ENCODE measurements at places on chromosomes 3 and 15. TPM values are rescaled to one million over a fixed set of nuclear protein-coding genes. Genes with fewer than 3 reads are reported as not detected.

GRCh38 chr3:161557445-161558150, 61.0 kb downstream of the OTOL1 start:
- DNase-seq = no peak

DNA sequence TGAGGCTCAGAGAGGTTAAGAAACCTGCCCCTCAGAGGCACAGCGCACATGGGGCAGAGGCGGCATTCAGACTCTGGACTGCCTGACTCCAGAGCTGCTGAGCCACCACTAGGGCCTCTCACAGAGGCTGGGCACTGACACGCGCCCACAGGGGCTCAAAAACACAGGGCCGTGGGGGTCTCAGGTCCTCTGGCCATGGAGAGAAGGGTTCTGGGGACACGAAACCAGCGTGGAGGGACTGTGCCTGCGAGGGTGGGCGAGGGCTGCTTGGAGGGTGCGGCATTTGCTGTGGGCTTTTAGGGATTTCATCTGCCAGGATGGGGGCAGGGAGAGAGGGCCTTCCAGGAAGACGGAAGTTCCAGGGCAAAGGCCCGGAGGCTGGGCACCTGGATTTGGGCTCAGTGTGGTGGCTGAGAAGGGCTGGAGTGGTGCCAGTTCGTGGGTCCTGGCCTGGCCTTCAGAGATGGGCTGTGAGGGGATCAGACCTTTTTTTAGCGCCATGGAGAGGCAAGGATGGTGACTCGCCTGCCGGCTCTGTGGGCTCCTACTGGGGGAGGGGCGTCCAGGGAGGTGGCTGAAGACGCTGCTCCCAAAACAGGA, 69.6 kb downstream of the EFCAB12 start:
- DNase-seq = no peak

- DNase-seq = no peak
Observed at GRCh38 chr15:85141726-85142125, 160.1 kb downstream of the PDE8A start.

DNA sequence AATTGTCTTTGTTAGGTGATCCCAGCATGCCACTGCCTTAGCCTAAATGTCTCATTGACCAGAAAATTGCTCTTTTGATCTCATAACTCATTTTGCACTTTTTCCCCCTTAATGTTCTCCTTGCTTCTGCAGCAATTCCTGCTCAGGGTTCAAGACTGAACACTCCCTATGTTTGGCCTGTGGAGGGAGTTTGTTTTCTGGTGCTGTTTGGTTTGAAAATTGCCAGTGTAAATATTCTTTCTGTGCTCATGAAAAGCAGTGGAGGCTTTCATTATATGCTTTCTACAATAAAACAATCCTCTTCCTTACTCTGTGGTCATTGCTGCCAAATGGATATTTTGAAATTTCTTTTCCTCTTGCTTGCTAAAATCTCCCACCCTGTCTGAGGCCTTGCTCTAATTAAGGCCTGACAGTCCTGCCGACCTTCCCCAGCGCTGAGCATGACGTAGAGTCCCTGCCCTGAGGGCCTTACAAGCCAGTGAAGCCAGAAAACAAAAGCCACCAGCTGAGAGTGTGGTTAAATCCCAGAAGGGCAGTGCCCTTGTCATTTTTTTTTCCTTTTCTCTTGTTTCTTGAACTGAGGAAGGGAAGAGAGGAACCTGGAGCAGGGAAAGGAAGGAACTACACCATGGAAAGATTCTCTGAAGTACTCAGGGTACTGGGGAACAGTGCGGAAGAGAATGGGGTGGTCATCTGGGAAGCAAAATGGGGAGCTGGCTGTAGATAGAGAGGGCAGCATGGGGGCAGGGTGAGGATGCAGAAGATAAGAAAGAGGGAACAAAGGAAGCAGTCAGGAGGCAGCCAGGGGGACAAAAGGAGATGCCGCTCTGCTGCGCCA, 24.8 kb downstream of the ZBTB38 start:
- DNase-seq = no peak

DNA sequence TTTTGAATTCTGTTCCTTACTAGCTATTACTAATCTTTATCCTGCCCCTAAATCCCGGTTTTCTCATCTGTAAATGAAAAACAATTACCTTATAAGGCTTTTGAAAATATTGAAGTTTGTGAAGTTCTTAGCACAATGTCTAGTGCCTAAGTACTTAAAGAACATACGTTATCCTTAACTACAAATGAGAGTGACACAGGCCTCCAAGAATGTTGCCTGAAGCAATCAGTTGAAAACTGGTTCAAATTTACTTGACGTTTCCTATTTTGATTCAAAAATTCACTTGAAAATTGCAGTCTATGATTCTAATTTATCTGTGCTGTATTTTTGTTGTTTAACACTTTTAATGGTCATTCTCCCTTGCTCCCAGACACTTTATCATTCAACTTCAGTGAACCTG, 3.2 kb downstream of the SENP7 start:
- DNase-seq = no peak

GRCh38 chr3:36514171-36514570, 133.9 kb downstream of the STAC start:
- no peak for DNase-seq

- no peak for DNase-seq
Observed at GRCh38 chr3:106263011-106263410, 394.2 kb upstream of the CBLB start.

DNA sequence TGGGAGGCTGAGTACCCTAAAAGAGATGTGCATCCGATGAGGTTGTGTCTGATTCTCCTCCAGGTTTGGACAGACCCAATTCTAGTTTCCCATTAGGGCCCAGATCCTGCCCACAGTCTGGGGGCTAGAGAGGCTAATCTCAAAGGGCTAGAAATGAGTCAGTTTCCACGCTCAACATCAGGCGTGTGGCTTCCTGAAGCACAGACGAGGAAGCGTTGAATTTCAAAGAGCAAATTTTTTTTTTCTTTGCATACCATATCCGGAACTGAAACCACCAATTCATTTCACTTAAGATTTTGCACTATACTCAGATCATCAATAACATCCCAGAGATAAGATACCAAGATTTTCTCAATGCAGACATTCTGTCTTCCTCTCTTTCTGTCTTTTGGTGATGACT, 173.8 kb upstream of the BCL6 start:
- DNase-seq = peak; percentile 64

DNA sequence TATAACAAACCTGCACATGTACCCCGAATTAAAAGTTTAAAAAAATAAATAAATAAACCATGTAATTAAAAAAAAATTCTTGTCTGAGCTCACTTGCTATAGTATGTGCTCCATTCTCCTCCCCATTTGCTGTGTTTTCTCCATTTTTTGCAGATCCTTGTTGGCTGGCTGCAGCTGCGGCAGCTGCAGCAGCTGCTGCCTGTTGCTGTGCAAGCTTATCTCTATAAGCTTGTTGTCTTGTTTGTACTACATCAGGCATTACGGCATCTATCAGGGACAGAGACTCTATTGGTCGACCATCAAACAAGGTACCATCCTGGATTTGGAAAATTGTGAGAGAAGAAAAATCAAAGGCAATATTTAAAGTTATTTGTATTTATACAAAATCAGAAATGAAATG, 145.9 kb downstream of the TBL1XR1 start:
- DNase-seq = no peak

- DNase-seq = peak; percentile 74
Observed at GRCh38 chr15:74227968-74228722, 8.0 kb upstream of the CCDC33 start.

The STRIT1 gene
- not detected for total RNA-seq

The FANCD2OS gene
- total RNA-seq = not detected

The SLC12A1 gene
- not detected for total RNA-seq

The AMIGO3 gene
- under 0.01 TPM for total RNA-seq

The DLL4 gene
- 48.0 TPM for total RNA-seq

The CFAP100 gene
- total RNA-seq = not detected

Measured in lung microvascular endothelial cell (primary cell).